ENCODE measurements at places on chromosomes 11 and 22. TPM values are rescaled to one million over a fixed set of nuclear protein-coding genes. Genes with fewer than 3 reads are reported as not detected.

The MS4A15 gene
- not detected for total RNA-seq

The OR5T1 gene
- not detected for total RNA-seq

The PANX2 gene
- total RNA-seq: 0.52 TPM

The MYEOV gene
- total RNA-seq: 4.9 TPM

The LRRC56 gene
- total RNA-seq: 0.95 TPM

The OR8K1 gene
- not detected for total RNA-seq

The BUD13 gene
- total RNA-seq: 11.2 TPM

The CREB3L1 gene
- total RNA-seq: 19.2 TPM

The RIMBP3C gene
- total RNA-seq: 0.47 TPM

The RAB38 gene
- 1.1 TPM for total RNA-seq

The PTPRCAP gene
- total RNA-seq: not detected

The MAPK8IP1 gene
- total RNA-seq: 9.4 TPM

Measured in bronchial smooth muscle cell (primary cell).